Astrocyte of the hippocampus (primary cell): ENCODE measurements at places on chromosomes 6 and 20.

- no peak for DNase-seq
These were observed 450.9 kb downstream of the GJA1 start for GRCh38 chr6:121886223-121886830.

- DNase-seq: peak; percentile 69
These were observed 2.3 kb downstream of the CCND3 start for GRCh38 chr6:41939176-41939847.

DNA sequence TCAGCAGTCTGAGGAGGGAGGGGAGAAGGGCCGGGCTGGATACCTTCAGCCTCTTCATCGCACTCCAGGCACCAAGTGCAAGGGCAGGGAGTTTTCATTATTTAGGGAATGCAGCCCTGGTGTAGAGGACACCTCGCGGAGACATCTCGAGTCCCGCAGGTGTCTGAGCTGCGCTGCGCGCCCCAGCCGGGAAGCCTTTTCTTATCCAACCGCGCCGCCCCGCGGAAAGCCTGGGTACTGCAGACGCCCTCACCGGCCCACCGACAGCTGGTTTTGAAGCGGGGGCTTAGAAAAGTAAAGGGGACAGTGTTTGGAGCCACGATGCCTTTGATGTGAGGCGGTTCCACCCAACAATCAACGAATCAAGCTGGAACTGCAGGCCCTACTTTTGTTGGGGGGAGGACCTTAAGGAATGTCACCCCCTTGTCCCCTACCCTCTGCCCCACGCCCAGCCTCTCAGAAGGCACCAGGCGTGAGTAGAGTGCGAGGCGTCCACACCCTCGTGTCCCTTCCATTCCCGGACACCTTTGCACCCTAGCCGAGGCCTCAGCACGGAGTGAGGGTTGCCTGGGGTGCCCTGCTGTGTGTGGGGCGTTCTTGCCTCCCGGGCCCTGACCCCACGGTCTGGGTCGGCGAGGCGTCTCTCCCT, 8.6 kb downstream of the NKX2-2 start:
- DNase-seq: peak; percentile 69

GRCh38 chr20:11581271-11581670, 336.4 kb upstream of the BTBD3 start:
- DNase-seq: no peak

- DNase-seq: no peak
These were observed 302.2 kb downstream of the TSHZ2 start for GRCh38 chr20:53274365-53274764.

GRCh38 chr6:168124921-168125320, 45.9 kb upstream of the FRMD1 start:
- DNase-seq: no peak

DNA sequence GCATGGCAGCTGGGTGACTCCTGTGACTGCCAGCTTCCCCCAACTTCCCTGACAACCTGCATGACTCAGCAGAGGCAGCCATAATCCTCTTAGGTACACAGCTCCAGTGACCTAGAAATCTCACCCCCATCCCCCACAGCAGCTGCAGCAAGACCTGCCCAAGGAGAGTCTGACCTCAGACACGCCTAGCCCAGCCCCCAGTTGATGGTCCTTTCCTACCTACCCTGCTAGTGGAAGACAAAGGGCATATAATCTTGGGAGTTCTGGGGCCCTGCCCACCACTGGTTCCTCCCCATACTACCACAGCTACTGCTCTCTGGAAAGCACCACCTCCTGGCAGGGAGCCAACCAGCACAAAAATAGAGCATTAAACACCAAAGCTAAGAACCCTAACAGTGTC, 90.2 kb downstream of the F13A1 start:
- DNase-seq: no peak

- DNase-seq: no peak
These were observed 139.8 kb downstream of the DHX35 start for GRCh38 chr20:39101895-39102294.

DNA sequence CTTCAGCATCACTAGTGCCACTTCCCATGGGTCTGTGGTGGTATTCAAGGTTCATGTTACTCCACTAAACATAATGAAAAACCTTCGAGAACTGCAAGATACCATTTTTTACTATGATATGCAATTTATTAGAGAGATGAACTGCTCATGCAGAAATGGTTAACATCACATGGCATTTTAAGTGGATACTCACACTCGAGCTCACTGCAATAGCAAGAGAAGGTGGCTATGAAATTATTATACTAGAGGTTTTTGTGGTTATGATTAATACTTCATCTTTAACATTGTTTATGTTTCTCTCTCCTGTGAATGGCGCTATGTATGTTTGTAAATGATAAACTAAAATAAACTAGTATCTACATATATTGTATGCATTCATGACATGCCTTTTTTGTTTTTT, 35.1 kb downstream of the SCAF8 start:
- no peak for DNase-seq

- DNase-seq: no peak
These were observed 60.1 kb upstream of the PTPRK start for GRCh38 chr6:128580224-128581110.

DNA sequence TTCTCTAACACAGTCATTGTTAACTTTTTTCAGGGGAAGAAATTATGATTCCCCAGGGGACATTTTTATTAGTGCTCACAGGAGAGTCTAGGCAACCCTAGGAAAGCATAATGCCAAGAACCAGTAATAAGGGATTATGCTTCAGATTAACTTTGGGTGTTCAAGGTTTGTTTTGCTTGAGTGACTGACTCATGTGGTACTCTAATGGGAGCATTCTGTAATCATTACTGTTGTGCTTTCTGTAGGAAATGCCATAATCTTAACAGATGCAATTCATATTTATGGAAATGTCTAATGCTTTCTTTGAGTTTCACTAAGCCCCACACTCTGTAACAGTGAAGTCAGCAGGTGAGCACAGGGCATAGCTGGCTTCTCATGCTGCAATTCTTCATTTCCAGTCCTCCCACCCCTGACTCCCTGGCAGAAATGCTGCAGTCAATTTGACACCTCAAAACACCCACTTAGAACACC, 263.4 kb upstream of the MAN1A1 start:
- DNase-seq: peak; percentile 17

GRCh38 chr6:118708744-118709143, 57.4 kb upstream of the CEP85L start:
- no peak for DNase-seq

- DNase-seq: no peak
These were observed 1.1 kb downstream of the SOD2 start for GRCh38 chr6:159691963-159692287.

DNA sequence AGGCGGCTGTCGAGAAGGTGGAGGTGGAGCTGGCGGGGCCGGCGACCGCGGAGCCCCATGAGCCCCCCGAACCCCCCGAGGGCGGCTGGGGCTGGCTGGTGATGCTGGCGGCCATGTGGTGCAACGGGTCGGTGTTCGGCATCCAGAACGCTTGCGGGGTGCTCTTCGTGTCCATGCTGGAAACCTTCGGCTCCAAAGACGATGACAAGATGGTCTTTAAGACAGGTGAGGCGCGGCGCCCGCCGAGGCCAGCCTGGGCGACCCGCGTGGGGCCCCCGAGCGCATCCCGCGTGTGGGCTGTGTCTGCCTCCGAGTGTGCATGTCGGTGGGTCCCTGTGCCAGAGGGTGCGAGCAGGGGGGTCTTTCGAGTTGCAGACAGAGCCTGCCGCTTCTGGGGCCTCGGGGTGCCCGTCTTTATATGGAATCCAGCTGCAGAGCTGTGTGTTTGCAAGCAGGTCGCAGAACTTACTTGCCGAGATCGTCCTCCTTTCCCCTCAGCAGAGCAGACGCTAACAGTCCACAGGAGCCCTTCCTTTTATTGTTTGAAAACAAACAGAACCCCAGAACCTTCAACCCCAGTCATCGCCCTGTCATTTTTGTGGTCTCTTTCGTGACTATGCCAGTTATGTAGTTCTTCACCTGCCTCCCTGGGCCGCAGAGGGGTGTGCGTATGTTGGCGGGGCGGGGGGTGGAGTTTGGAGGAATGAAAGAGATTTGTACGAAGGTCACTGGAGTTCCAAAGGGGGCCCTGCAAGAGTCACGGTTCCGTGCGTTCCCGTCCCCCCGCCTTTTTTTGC, 766 bp downstream of the SLC16A10 start:
- DNase-seq: peak; percentile 22
